Temporal lobe (tissue), 4 donors: ENCODE measurements at places on chromosomes 2 and 18. TPM values are rescaled to one million over a fixed set of nuclear protein-coding genes. Genes with fewer than 3 reads are reported as not detected.

The CRYGC gene
- not detected for total RNA-seq

The FER1L5 gene
- total RNA-seq, result 0.25 TPM

The POTEE gene
- not detected for total RNA-seq

The ATG16L1 gene
- 24.8 TPM for total RNA-seq

The DNAJC10 gene
- 46.0 TPM for total RNA-seq

The STARD6 gene
- not detected for total RNA-seq

The DHRS9 gene
- total RNA-seq, result 0.49 TPM

The CHMP3 gene
- 36.1 TPM for total RNA-seq

The IL1F10 gene
- total RNA-seq, result not detected

The KATNAL2 gene
- total RNA-seq, result 3.4 TPM
